SK-N-SH (cell line): ENCODE measurements at places on chromosomes 1 and 21.
A peak's percentile ranks its signal among the peaks of the same experiment; 100 is the strongest.

GRCh38 chr1:107563441-107563840 lies 401.5 kb downstream of the VAV3 start:
- no peak overlapping the region for H3K4me3 ChIP-seq
- no peak for DNase-seq
- no peaks in the 10 kb centered on the region for H3K27me3 ChIP-seq
- no peak overlapping the region for H3K27ac ChIP-seq

DNA sequence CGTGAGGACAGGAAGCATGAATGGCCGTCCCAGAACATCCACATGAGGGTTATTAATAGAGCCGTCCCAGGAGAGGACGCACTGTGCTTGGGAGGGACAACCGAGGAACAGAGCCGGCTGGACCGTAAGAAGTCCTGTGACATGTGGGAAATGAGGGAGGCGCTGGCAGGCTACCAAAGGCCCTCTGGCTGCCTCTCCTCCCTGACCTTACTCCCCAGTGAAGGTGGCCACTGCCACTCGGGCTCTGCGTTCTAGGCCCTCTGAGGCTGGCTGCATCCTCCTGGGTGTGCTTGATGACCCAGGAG lies 15.5 kb upstream of the NPPB start:
- no peak overlapping the region for H3K4me3 ChIP-seq
- no peak overlapping the region for H3K27ac ChIP-seq
- no peaks in the 10 kb centered on the region for H3K4me1 ChIP-seq
- DNase-seq = no peak

- H3K36me3 ChIP-seq = no peaks in the 10 kb centered on the region
- no peak overlapping the region for H3K27ac ChIP-seq
- DNase-seq = no peak
- no peaks in the 10 kb centered on the region for H3K27me3 ChIP-seq
Observed at GRCh38 chr1:34066981-34067603, 97.9 kb downstream of the CSMD2 start.

DNA sequence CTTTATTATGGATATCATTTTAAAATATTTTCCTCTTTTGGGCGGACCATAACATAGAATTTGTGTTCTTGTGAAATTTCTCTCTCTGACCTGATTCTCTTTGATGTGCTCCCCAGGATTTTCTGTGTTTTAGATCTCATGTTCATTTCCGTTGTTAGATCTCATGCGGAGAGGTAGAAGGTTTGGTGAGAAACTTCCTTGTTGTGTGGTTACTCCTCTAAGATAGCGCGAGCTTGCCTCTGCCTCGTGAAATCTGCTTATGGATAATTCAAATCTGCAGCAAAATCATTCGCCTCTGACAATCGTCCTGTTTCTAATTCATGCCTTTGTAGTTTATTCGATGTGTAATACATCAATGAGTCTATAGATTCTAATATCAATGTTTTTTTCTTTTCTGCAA lies 580.4 kb downstream of the USP25 start:
- no peak overlapping the region for H3K4me3 ChIP-seq
- H3K36me3 ChIP-seq = no peaks in the 10 kb centered on the region
- H3K4me1 ChIP-seq = no peaks in the 10 kb centered on the region; the same call in 1 of the 2 replicates
- H3K27ac ChIP-seq = no peak overlapping the region
- no peak for DNase-seq

DNA sequence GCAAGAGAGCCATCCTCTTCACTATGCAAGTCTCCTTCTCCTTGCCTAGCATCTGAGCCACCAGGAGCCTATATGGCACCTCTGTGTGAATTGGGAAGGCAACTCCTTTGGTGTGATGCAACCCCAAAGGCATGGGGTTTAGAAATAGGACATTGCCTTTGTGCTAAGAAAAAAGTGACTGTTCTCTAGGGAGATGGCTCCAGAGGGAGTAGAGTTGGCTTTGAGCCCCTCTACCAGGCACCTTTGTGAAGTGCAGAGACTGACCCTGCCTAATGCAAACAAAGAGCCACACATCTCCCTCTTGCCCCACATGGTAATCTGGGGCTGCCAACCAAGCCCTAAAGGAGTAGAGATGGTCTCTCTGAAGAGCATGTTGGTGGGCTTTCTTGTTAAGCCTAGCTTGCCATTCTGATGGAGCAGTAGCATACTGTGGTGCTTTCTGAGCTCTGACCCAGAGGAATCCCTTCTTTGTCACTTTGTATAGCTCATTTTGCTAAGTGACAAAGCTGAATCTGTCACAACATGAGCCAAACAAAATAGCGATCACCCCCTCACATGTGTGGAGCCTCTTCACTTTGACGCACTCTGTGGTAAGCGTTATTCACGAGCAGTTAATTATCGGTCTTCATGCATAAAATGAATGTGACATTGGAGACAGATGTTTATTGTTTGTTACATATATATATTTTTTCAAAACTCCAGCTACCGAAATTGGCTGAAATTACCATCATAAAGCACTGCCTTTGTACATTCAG lies 74.4 kb downstream of the RWDD3 start:
- H3K4me1 ChIP-seq = no peaks in the 10 kb centered on the region
- H3K27me3 ChIP-seq = no peaks in the 10 kb centered on the region; the same call in 1 of the 2 replicates
- DNase-seq = no peak
- H3K4me3 ChIP-seq = peak overlapping the region; percentile 41; the same call in 1 of the 2 replicates
- H3K36me3 ChIP-seq = no peaks in the 10 kb centered on the region

DNA sequence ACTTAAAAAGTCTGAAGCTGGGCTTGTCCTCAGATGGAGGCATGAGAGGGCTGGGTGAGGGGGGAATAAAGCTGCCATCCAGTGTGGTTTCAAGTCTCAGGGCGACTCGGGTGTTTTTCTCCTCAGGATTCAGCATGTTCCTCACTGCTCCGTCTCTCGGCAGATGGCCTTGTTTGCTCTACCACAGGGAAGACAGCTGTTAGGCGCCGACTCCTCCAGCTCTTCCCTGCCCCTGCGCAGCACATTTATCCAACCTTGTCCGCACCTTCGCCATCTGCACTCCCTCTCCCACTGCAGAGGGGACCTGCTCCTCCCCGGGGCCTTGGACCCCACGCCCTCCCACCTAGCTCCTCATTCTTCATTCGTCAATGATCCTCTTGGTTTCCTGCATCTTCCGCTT lies 16.6 kb upstream of the S100A11 start:
- no peak for DNase-seq
- peaks cover 33% of the 10 kb centered on the region for H3K27me3 ChIP-seq
- no peak overlapping the region for H3K27ac ChIP-seq
- peaks cover 2% of the 10 kb centered on the region; the same call in 1 of the 2 replicates for H3K4me1 ChIP-seq
- H3K36me3 ChIP-seq = no peaks in the 10 kb centered on the region

- no peaks in the 10 kb centered on the region for H3K36me3 ChIP-seq
- H3K27ac ChIP-seq = no peak overlapping the region
- no peaks in the 10 kb centered on the region for H3K27me3 ChIP-seq
- H3K4me1 ChIP-seq = peaks cover 6% of the 10 kb centered on the region; the same call in 1 of the 2 replicates
- DNase-seq = no peak
Observed at GRCh38 chr1:156379420-156380165, 10.6 kb downstream of the RHBG start.

DNA sequence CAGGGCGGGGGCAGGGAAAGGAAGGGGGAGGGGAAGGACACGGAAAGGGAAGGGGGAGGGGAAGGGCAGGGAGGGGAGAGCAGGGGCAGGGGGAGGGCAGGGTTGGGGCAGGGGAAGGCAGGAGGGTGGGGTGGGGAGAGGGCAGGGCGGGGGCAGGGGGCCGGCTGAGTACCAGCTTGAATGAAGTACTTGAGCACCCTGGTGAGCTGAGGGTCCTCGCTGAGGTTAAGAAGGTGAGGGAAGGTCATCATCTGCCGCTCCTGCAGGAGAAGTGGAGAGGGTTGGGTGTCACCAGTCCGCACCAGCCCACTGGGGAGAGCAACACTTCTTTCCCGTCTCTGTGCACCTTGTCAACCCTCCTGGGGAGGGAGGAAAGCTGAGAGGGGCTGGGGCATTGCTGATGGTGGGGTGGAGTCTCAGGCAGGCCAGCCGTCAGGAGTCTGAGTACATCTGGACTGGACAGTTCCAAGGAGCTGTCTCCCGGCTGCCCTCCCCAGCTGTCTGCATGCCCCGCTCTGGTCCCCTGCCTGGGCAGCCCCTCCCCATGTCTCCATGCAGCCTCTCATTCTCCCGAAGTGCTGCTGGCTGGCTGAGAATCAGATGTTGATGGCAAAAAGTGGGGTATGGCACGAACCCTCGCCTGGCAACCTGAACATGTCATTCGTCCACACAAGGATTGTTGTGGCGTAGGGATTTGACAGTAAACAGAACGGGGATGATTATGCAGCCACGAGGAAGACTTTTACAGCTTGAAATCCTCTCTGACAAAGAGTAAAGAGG lies 70.0 kb downstream of the SCCPDH start:
- no peak overlapping the region for H3K27ac ChIP-seq
- H3K27me3 ChIP-seq = no peaks in the 10 kb centered on the region
- no peaks in the 10 kb centered on the region for H3K36me3 ChIP-seq
- H3K4me3 ChIP-seq = no peak overlapping the region
- DNase-seq = peak; percentile 56
- H3K4me1 ChIP-seq = peaks cover 5% of the 10 kb centered on the region; the same call in 1 of the 2 replicates

DNA sequence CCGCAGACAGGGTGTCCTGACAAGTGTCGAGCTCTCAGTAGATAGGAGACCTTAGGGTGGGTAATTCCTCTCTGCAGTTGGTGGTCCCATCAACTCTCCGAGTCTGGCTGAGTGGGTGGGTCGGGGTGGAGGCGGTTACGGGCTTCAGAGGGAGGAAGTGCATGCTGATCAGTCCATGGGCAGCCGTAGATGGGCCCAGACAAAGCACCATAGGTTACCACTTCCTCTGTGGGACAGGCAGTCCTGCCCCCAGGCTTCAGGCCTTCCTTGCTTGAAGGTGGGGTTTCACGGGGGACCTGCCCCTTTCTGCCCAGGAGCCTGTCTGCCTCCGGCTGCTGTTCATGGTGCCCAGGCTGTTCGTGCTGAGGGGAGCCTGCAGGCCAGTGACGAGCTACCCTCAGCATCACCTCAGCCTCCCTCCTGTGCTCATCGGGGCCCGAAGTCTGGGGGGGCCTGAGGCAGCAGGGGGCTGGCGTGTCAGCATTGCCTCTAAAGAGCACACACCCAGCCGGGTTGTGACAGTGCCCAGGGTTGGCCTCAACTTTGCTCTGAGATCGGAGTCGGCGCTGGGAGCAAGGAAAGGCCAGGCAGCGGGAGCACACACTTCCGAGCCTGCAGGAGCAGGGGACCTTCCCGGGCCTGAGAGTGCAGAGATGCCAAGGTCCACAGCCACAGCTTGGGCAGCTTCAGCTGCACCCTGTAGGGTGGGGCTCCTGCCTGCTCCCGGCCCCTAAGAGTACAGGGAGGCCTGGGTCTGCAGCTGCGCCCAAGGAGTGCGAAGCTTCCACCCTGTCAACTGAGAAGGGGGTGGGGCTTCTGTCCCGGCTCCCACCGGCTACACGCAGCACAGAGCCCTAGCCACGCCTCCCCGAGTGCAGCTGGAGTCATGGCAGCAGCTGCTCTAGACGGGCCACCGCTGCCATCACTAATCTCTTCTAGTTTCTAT lies 225.4 kb upstream of the NRIP1 start:
- no peaks in the 10 kb centered on the region for H3K36me3 ChIP-seq
- H3K27ac ChIP-seq = no peak overlapping the region
- peak overlapping the region; percentile 22; the same call in 1 of the 2 replicates for H3K4me3 ChIP-seq
- H3K4me1 ChIP-seq = no peaks in the 10 kb centered on the region
- H3K27me3 ChIP-seq = peaks cover 14% of the 10 kb centered on the region; the same call in 1 of the 2 replicates

GRCh38 chr21:15614766-15615165 lies 115.0 kb upstream of the USP25 start:
- H3K4me1 ChIP-seq = no peaks in the 10 kb centered on the region; the same call in 1 of the 2 replicates
- DNase-seq = no peak
- H3K27ac ChIP-seq = no peak overlapping the region
- H3K36me3 ChIP-seq = no peaks in the 10 kb centered on the region

DNA sequence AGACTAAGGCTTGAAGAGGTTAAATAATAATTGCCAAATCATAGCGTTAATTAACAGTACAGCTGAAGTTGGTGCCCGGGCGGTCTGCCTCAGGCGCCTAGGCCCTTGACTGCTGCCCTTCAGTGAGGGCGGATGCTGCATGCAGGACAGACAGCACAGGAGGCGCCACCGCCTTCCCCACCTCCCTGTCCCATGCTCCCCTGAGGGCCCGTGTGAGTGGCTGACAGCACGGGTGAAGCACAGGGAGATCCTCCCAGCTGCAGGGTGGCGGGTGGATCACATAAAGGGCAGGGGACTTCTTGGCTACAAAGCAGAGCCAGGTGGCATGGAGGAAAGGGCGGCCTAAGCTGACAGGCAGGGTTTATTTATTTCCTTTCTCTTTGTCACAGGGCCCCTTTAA lies 49.1 kb downstream of the DDX20 start:
- no peaks in the 10 kb centered on the region for H3K36me3 ChIP-seq
- H3K4me3 ChIP-seq = no peak overlapping the region

GRCh38 chr1:98386675-98387440 lies 274.7 kb upstream of the SNX7 start:
- no peak for DNase-seq
- H3K4me1 ChIP-seq = peaks cover 47% of the 10 kb centered on the region
- no peaks in the 10 kb centered on the region for H3K36me3 ChIP-seq
- no peaks in the 10 kb centered on the region for H3K27me3 ChIP-seq

- no peaks in the 10 kb centered on the region for H3K36me3 ChIP-seq
- H3K27ac ChIP-seq = peak overlapping the region; percentile 31; the same call in 1 of the 2 replicates
- no peak for DNase-seq
Observed at GRCh38 chr1:43867976-43868740, 65.4 kb upstream of the ARTN start.

DNA sequence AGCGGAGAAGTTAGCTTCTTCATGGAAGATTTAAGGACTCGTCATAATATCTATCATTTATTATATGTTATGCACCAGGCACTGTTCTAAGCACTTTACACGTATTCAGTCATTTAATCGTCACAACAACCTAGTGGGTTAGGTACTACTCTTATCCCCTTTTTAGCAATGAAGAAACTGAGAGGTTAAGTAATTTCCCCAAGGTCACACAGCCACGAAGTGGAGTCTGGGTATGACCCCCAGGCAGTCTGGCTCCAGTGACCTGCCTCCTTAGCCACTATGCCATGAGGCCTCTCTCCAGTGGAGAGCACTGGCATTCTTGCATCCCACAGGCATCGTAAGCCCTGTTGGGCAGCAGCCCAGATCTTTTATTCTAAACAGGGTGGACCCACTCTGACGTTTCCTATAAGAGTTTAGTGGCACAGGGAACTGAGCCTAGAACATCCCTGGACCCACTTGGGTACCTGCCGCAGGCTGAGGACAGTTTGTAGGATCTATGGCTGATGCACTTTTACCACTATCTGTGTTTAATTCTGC lies 123.0 kb downstream of the NAV1 start:
- H3K36me3 ChIP-seq = peaks cover 35% of the 10 kb centered on the region
- no peak overlapping the region for H3K27ac ChIP-seq
- H3K27me3 ChIP-seq = no peaks in the 10 kb centered on the region
- H3K4me3 ChIP-seq = no peak overlapping the region
- no peak for DNase-seq

DNA sequence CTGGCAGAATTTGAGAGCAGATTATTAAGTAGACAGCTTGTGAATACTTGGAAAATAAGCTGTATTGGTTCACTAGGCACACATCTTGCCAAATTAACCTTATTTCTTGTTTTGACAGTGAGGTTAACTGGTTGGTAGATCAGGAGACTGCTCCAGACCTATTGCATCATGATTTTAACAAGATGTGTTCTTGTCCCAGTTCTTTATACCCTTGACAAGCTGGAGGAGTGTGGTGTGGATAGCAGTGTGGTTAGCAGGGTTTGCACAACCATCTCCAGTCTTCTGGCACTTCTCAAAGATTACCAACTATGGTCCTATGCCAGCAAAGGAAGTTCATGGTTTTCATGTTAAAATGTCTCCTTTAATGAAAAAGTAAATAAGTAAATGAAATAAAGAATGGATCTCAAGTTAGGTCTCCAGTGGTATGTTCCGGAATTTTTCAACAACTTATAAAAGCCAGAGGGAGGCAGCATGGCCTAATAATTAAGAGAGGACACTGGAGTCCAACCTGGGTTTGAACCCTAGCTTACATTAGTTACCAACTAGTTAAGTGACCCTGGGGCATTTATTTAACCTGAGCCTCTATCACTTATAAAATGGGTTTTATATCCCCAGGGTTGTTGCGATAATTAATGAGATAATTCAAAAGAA lies 34.1 kb downstream of the DDX20 start:
- no peak overlapping the region for H3K27ac ChIP-seq
- no peak overlapping the region for H3K4me3 ChIP-seq
- no peaks in the 10 kb centered on the region for H3K4me1 ChIP-seq
- peaks cover 27% of the 10 kb centered on the region; the same call in 1 of the 2 replicates for H3K27me3 ChIP-seq
